A549 treated with DMSO at 1 μM for 4 hours (cell line): ENCODE measurements at places on chromosomes 3 and 15. TPM values are rescaled to one million over a fixed set of nuclear protein-coding genes. Genes with fewer than 3 reads are reported as not detected.

The CPN2 gene
- total RNA-seq: not detected in 5 replicates

The ANKUB1 gene
- not detected in 5 replicates for total RNA-seq

The SERPINI1 gene
- 2.4 to 3.8 TPM (median 2.8 TPM) in 5 replicates for total RNA-seq

The EAF2 gene
- 2.4 to 2.9 TPM (median 2.8 TPM) in 5 replicates for total RNA-seq

The ALDH1A3 gene
- 23.0 to 25.5 TPM (median 23.8 TPM) in 5 replicates for total RNA-seq

The C3orf85 gene
- total RNA-seq: not detected in 5 replicates

The CDHR4 gene
- total RNA-seq: 0.15 to 0.46 TPM (median 0.30 TPM) in 5 replicates
